ENCODE measurements at places on chromosomes 4 and X.

DNA sequence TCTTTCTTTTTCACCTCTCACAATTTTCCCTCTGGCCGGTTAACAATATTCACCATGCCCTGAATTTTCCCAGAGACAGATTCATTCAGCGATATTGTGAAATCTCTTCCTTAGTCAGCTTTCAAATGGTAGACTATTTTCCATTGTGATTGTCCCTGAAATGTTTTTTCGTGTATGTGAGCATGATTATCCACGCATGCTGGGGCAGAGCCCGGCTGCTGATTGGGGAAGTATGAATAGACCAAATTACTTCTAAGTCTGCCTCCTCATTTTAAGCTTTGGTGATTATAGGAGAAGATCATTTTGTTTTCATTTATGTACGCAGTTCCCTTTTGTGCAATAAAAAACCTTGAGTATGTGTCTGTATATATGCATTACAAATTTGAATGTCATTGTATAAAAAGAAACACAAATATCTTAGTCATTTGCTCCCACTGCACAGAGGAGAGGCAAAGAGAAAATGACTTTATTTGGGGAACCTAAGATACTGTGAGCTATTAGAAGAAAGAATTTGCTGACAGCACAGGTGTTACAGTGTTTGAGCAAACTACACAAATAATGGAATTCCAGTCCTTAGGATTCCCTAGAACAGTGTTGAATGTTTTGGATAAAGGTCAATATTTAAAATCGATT is 11.3 kb downstream of the DTHD1 start:
- DNase-seq = no peak

GRCh38 chr4:177128306-177128705 is 181.4 kb upstream of the NEIL3 start:
- no peak for DNase-seq

DNA sequence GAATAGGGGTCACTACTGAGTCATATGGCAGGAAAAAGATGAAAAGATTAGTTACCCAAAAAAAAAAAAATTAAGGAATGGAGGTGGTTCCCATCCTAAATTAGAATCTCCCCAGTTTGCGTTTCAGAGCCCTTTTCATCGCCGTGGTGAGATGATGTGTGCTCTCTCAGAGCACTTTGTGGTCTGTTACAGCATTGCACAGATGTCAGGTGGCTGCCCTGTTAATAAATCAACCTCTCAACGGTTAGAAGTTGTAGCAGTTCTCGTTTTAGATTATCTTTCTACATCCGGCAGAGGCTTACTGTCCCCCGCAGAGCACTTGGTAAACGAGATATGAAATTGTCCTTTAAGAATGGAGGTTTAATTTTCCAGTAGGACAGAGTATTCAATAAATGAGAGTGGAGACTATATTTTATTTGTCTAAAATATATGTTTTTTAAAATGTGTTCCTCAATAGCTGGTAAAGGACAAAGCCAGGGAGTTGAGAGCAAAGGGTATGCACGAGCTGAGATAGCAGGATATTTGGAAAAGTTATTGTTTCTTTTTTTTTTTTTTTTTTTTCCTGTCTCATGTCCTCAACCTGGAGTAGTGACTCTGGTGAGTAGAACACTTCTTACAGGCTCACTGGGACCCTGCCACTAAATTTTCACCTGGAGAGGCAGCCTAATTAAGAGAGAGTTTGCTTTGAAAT is 26.9 kb downstream of the AFF1 start:
- DNase-seq = no peak

DNA sequence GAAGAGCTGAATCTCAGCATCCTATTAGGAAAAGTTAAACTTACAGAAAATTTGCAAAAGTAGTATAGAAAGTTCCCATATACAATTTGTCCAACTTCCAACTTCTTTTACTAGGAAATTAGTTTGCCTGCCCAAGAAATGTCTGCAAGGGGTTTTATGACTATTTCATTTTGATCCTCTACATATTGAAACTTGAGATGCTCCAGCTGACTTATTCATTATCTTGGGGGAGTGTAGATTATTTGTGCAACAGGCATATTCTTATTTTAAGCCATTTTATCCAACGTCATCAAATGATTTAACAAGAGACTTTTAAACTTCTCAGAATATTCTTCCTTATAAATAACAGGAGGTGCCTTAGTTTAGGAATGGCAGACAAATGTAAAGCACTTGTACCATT is 317.1 kb upstream of the FTHL17 start:
- no peak for DNase-seq

GRCh38 chr4:111618908-111619307 is 526.3 kb upstream of the FAM241A start:
- no peak for DNase-seq

GRCh38 chr4:11355226-11355625 is 73.5 kb downstream of the HS3ST1 start:
- DNase-seq = no peak

DNA sequence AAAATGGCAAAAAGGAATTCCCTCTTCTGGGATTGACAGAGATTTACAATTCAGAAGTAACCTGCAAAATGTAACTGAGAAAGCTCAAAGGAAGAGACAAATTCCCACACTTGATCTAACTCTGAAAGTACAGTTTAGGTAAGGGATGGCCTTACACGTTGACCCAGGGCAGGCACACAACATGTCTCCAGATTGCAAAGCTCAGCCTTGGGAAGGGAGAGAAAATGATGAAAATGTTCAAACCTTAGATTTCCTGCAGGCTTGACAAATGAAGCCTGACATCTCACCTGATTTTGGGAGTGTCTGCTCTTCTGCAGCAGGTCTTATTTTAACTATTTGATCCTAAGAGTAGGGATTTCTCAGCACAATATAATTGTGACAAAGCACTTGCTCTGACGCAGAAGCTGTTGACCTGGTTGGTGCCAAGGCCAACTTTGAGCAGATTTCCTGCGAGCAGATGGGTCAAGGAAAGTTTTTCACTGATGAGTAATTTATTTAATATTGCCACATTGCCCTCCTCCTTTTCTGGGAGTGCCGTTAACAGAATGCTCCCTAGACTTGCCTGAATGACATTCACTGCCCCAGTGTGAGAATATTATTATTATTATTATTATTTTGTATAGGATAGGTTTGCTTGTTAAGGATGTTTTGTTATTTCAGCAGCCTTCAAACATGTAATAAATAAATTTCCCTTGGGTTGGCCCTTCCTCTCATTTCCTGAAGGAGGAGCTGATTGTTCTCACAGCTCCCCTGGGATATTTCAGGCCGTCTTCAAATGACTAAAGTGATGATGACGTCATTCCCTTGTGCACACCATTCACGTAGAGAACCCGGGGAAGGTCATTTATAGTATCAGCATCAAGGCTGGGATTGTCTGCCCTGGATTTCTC is 157.1 kb downstream of the VEGFC start:
- no peak for DNase-seq

DNA sequence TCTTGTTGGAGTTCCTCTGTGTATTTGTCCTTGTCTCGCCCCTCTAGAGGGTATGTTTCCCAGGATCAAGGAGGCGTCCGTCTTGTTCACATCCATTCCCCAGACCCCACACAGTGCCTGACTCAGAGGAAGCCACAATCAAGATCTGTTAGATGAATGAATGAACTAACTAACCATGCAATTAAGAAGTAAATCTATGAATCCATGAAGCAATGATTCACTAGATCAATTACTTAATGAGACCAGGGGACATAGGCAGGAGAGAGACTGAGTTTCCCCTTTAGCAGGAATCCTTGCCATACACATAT is 11.9 kb downstream of the BLOC1S4 start:
- no peak for DNase-seq

GRCh38 chr4:162366146-162366545 is 202.3 kb upstream of the FSTL5 start:
- no peak for DNase-seq

GRCh38 chrX:39017716-39018115 is 216.5 kb downstream of the MID1IP1 start:
- DNase-seq = no peak

DNA sequence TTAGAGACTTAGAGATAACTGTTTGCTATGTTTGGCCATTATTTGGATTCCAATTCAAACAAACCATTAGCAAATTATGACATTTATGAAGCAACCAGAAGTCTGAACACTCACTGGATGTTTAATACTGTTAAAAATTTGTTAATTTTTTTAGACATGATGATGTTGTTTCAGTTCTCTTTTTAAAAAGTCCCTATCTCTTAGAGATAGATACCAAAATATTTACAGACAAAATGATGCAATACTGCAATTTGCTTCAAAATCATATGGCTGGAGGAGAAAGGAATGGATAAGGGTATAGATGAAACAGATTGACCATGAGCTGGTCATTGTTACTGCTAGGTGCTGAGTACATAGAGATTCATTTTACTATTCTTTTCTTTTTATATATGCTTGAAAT is 534.6 kb downstream of the BCOR start:
- DNase-seq = no peak

- no peak for DNase-seq
These were observed 81.2 kb downstream of the DCK start for GRCh38 chr4:71074452-71075299.

- no peak for DNase-seq
These were observed 756.3 kb downstream of the CCSER1 start for GRCh38 chr4:90883519-90883918.

DNA sequence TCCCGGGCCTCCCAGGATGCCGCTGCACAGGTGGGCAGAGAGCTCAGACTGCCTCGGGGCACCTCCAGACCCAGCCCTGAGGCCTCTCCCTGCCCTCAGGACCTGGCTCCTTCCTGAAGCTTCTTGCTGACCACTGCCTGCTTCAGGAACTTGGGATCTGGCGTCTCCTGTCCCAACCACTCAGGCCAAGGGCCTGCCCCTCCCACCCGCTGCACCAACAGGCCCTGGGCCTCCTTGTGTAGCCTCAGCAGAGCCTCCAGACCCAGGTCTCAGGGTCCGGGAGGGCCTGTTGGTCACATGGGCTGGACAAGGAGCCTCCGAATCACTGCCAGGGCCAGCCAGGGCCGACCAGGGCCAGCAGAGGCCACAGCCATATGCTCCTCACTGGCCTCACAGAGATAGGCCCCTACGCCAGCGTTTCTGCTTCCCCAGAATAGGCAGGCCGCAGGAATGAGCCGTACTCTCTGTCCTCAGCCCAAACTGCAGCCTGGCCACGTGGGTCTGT is 2.8 kb downstream of the MXD4 start:
- no peak for DNase-seq

GRCh38 chr4:60589425-60589824 is 610.7 kb upstream of the ADGRL3 start:
- no peak for DNase-seq

DNA sequence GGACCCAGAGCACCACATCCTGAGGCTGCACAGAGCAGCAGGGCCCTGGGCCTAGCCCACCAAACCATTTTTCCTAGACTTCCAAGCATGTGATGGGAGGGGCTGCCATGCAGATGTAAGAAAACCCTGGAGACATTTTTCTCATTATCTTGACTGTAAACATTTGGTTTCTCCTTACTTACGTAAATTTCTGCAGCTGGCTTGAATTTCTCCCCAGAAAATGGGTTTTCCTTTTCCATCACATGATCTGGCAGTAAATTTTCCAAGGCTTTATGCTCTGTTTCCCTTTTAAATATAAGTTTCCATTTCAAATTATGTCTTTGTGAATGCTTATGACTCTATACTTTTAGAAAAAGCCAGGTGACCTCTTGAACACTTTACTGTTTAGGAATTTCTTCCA is 945.9 kb upstream of the NDST4 start:
- DNase-seq = no peak

- DNase-seq = no peak
These were observed 116.9 kb upstream of the GABRA2 start for GRCh38 chr4:46506876-46507275.

- no peak for DNase-seq
These were observed 83.4 kb downstream of the MSN start for GRCh38 chrX:65750674-65751469.

- DNase-seq = no peak
These were observed 72.2 kb downstream of the COMMD8 start for GRCh38 chr4:47391256-47391655.

DNA sequence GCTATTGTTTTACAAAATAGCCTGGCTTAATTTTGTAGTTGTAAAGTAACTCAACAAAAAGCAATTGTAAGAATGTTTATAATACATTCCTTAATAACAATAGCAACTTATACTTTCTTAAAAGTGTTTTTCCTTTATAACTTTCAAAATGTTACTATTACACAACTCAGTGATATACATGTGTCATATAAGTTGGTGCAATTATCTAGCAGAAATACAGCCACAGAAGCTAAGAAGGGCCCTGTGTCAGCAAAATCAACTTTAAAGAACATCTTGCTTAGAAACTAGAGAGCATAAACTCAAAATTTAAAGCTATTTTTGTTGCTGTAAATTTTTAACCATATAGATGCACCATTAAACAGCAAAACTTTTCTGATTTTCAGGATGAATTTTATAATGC is 41.4 kb upstream of the MAB21L2 start:
- no peak for DNase-seq

DNA sequence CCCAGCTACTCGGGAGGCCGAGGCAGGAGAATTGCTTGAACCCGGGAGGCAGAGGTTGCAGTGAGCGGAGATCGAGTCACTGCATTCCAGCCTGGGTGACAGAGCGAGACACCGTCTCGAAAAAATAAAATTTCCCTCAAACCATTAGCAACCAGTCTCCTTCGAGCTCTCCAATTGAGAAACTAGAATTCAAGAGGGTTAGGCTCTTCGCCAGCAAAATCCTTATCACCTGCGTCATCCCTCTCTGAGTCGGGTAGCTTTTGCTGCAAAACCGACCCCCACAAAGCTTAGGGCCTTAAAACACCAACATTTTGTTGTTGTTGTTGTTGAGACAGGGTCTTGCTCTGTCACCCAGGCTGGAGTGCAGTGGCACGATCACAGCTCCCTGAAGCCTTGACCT is 75.1 kb upstream of the DDX3X start:
- no peak for DNase-seq

GRCh38 chrX:48784726-48785125 is 1.7 kb upstream of the GATA1 start:
- no peak for DNase-seq

DNA sequence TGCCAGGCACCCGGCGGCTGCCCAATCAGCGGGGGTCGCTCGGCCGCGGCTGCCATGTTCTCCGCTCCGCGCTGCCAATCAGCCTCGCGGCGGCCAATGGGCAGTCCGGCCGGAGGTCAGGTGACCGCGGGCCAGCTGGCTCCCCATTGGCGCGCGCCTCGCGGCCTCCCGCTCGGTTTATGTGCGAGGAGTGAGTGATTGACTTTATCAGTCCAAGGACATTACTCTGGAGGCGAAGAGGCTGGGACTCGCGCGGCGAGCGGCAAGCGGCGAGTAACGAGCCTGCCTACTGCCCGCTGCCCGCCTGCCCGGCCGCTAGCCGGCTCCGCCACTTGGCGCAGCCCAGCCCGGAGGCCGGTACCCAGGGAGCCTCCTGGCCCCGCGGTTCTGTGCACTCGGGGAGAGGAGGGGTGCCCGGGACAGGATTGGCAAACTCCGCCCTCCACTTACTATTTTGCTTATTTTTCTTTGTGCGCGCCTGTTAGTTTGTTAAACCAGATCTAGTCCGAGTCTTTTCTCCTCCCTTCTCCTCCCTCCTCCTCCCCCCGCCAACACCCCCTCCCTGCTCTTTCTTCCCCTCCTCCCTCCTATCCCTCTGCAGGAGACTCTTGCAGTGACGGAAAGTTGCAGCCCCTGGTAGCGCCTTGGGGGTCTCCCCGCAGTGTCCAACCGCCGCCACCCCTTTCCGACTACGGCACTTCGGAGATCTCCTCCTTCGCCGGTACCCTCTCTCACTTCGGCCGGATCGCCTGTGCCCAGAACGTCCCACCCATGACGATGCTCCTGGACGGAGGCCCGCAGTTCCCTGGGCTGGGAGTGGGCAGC is at the start of gene ZIC3:
TSS of gene ZIC3 (plus strand) at position 207 of the 825 bp plus-strand sequence. CDS start at position 772, 565 bp downstream.
- peak; percentile 19 for DNase-seq

GRCh38 chrX:16588266-16588665 is 61.7 kb upstream of the S100G start:
- DNase-seq = no peak

- DNase-seq = no peak
These were observed 40.0 kb upstream of the PDGFRA start for GRCh38 chr4:54189140-54189539.

All from hypothalamus (tissue), 51 donors.